ENCODE measurements at places on chromosomes 12 and 14.

DNA sequence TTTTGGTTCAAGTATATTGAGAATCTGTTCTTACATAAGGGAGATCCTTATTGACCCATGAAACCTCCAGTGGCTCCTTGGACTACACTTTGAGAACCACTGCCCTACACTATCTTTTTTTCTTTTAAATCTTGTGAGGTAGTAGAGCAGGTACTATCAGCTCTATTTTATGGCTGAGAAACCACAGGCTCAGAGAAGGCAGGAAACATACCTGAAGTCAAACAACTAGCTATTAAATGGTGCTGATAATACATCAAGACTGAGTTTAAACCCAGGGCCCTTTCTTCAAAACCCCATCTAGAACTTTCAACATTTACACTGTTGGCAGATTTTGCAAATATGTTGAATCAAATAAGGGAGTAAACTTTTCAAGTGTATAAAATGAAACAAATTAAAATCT lies 6.9 kb downstream of the ZBTB25 start:
- DNase-seq = no peak

DNA sequence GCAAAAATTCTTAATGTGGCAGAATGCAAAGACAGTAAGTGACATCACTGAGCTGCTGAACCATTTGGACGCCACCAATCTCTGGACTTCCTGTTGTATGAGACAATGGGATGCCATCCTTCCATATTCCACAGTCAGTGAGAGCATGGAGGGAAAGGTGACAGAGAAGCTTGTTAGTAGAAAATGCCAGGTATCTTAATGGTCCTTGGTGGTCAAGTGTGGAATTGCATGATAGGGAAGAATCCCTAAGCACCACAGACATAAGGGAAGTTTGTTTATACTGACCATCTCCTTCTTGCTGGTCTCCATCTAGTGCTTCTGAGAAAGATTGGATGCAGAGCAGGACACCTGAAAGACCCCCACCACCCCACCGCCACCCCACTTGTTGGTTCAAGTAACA lies 1410.0 kb upstream of the TMEM132C start:
- no peak for DNase-seq

GRCh38 chr12:3489057-3489456 lies 1.9 kb upstream of the PRMT8 start:
- DNase-seq = no peak

- no peak for DNase-seq
Observed at GRCh38 chr14:26845151-26845818, 247.5 kb upstream of the NOVA1 start.

- DNase-seq = no peak
Observed at GRCh38 chr12:32257695-32258496, 141.5 kb upstream of the FGD4 start.

DNA sequence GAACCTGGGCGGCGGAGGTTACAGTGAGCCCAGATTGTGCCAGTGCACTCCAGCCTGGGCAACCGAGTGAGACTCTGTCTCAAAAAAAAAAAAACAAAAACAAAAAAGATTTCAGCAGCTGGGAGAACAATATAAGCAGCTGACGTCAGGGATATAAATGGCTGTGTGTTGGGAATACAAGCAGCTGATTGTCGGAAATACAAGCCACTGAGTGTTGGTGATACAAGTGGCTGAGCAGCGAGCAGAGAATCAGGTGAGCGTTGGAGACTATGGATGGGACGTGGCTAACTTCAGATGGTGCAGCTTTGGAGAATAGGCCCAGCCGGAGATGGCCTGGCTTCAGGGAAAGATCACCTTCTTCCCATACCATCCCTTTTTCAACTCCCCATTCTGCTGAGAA lies 32.0 kb downstream of the PSEN1 start:
- no peak for DNase-seq

- DNase-seq = no peak
Observed at GRCh38 chr14:58060898-58061297, 91.1 kb downstream of the ARMH4 start.

- DNase-seq = no peak
Observed at GRCh38 chr12:87793131-87793530, 236.1 kb downstream of the C12orf50 start.

DNA sequence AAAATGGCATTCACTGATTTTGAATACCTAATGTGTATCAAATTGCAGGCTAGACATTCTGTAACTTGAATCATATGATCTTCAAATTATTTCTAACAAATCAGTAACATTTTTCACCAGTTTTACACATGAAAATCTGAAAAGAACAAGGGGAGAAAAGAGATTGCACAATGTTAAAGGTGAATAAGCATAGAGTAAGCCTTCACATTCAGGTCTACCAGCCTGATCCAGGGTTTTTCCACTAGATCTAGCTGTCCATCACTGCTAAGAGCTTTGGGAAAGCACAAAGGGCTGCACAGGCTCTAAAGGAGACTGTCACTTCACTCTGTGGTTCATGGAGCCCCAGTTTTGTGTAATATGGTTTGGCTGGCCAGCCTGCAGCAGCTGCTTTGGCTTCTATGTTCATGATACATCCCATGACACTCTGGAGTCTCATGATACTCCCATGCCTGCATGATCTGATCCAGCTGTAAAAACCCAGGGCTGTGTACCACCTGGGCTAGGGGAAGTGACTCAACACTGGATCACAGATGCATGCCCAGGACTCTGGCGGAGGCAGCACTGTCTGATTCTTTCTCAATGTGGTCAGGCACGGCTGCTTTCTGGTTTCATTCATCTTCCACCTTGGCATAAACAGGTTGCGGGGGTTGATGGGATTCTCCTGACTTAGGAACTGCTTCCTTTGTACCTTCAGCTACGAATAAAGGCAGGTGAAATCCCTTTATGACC lies 859.7 kb downstream of the GALC start:
- DNase-seq = no peak

DNA sequence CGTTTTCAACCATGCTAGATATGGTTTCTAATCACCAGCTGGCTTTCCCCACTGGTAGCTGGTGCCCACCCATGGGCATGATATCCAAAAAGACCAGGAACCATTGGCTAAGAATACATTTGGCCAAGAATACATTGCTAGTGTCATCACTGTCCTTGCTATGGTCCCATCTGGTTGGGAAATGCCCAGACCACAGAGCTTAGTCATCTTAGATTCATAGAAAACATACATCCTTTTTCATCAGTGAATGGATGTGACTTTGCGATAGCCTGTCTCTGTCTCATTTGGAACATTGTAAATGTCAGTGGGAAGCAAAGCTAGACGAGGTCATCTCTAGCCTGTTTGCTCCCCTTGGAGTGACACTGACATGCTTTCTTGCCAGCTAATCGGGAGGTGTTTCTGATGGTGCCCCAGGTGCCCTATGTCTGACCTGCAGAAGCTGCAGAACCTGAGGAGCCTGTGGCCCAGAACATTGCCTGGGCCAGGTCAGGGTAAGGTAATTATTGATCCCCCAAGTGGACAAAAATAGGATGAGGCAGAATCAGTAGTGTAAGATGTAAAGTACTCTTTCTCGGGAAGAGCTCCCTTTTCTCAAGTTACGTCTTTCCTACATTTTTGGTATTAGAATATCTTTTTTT lies 194.8 kb downstream of the SLC41A2 start:
- no peak for DNase-seq

DNA sequence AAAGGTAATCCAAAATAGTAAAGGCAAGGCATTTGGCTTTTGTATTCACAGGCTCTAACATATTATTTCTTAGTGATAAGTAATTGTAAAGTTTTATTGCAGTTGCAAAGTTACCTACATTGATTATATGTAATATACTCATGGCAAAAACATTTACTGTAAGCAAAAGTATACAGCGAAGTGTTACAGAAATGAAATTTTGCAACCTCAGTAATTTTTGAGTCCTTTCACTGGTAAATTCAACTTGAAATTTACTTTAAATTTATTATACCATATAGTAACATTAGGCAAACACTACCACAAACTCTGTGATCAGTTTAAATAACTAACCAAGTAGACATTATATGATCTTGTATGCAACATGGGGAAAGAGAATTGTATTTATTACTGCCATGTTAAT lies 89.0 kb downstream of the CDK17 start:
- DNase-seq = no peak

GRCh38 chr12:31897781-31898503 lies 61.3 kb upstream of the RESF1 start:
- DNase-seq = no peak

DNA sequence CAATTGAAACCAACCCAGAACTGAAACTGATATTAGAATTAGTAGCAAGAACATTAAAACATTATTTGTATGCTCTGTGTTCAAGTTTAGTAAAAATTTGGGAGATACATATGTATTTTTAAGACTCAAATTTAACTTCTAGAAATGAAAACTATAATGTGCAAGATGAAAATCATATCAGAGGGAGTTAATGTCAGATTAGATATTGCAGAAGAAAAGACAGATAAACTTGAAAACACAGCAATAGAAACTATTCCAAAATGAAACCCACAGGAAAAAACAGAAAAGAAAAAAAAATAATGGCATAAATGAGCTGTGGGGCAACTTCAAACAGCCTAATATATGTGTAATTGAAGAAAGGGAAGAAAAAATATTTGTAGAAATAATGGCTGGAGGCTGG lies 134.9 kb downstream of the DPF3 start:
- no peak for DNase-seq

DNA sequence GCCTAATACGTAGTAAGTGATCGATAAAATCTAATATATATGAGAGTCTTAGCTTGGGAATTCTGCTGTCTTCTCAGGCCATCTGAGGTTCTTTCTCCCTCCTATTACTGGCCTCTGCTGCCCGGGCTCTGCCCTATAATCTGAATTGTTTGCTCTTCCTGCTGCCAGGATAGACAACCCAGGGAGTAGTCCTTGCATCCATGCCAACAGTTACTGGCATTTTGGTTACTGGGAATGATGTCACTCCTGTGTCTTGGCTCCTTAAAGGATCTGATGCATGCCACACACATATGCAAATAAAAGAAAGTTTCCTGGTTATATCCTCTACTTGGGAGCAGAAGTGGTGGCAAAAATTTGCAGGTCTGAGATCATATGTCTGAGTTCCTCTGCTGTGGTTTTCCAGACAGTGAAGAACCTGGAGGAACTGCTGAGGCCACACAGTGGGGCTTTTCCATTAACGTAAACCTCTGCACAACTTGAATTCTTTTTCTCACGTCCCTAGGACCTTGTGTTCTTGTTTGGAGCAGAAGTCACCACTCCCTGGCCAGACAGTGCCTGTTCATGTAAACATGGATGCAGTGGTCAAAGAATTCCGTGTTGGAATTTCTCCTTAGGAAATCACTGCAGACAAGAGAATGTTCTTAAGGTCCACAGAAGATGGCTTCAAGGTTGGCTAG lies 320.6 kb upstream of the TBX3 start:
- peak; percentile 26 for DNase-seq

- no peak for DNase-seq
Observed at GRCh38 chr14:64209444-64210131, 84.6 kb downstream of the ESR2 start.

DNA sequence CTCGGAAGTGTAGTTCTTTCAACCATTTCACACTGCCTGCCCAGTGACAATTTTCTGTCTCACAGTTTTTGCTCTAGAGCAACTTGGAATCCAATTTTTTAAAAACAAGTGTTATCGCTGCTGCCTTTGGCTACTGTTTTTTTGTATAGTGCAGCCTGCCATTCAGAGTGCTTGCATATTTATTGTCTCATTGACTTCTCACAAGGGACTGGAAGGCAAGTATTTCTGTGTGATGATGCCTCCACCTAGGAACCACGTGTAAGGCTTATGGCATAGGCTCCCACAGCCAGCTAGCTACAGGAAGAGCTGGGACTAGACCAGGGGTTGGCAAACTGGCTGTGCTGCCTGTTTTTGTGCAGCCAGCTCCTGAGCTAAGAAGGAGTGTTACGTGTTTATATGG lies 903 bp downstream of the PARPBP start:
- peak; percentile 42 for DNase-seq

DNA sequence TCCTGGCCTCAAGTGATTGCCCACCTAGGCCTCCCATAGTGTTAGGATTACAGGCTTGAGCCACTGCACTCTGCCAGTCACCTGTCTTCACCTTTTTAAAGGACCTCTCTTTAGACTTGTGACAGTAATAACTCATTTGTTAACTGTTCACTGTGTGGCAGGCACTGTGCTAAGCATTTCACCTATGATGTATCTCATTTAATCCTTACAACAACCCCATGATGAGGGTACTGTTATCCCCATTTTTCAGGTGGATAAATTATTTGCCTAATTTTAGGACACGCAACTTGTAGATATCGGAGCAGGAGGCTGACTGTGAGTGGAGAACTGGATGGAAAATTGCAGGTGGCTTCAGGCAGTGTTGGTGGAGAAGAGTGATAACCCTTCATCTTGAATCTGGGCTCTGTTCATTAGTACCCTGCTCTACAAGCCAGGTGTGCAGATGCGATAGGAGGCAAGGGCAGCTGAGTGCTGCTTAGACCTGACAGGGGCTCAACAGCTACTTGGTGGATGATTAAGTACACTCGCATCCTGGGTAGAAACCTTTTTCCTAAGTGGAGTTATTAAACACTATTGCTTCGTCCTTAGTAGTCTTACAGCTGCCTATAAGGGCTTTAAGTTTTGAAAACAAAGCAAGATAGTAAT lies 2.7 kb downstream of the TCTN1 start:
- DNase-seq = no peak

GRCh38 chr14:101031721-101032120 lies 128.2 kb upstream of the RTL1 start:
- no peak for DNase-seq

DNA sequence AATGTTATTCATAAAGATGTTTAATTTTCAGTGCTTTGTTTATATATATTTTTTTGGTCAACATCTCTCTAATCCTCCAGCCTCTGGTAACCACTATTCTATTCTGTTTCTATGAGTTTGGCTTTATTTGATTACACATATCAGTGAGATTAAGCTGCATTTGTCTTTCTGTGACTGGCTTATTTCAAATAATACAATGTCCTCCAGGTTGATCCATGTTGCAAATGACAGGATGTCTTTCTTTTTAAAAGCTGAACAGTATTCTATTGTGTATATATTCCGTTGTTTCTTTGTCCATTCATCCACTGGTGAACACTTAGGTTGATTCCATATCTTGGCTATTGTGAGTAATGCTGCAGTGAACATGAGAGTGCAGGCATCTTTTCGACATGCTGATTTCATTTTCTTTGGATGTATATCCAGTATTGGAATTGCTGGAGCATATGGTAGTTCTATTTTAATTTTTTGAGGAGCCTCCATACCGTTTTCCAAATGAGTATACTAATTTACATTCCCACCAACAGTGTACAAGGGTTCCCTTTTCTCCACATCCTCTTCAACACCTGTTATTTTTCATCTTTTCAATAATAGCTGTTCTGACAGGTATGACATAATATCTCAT lies 142.4 kb downstream of the PRKCH start:
- DNase-seq = no peak

- no peak for DNase-seq
Observed at GRCh38 chr12:2509137-2509536, 285.6 kb upstream of the FKBP4 start.

DNA sequence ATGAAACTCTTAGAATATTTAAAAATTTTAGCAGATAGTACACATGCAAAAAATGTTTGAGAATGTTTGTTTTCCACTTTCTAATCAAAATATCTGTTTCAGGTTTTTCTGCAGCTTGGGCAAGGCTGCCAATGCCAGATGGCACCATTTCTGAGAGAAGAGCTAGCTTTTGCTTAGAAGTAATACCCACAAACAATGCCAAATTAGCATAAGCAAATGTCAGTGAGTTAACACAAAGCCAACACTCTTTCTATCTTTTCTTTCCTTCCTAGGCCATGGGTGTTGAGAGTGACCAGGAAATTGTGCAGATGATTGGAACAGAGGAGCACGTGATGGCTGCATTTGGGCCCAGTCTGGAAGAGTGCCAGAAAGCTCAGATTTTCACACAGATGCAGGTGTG lies 35.2 kb downstream of the POLR3B start:
- DNase-seq = no peak
